ENCODE measurements at places on chromosomes 7 and 10.

DNA sequence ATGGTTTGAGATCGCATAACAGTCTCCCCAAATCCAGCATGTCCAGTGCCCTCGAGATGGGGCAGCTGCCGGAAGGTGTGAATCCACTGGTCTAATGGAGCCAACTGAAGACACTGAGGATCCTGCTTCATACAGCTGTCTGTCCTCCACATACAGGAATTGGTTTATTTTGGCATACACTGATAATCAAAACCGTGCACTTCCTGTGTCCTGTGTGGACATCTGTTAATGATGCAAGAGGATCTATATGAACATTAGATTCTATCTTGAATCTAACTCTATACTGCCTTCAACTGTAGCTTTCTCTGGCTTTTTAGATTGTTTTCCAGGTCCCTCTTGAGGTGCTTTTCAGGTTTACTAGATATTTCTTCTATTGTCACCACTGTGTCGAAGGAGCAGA lies 3.0 kb upstream of the JAZF1 start:
- no peak for DNase-seq

GRCh38 chr7:117041007-117041406 lies 87.7 kb downstream of the ST7 start:
- DNase-seq: no peak

DNA sequence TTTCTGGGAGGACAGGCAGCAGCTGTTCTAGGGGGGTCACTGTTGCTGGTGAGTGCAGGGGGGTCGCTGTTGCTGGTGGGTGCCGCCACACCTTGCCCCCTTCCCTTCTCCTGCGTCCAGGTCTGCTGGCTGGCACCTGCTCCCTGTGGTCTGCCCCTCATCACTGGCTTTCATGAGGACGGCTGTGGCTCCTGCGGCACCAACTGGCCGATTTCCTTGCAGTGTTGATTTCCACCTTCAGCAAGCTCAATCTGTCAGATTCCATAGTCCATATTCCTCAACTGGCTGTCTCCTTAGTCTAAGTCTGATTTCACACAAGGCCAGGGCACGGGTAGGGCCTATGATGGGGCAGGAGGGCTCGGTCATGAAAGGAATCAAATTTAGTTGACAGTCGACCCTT lies 23.4 kb upstream of the GRB10 start:
- no peak for DNase-seq

- DNase-seq: no peak
These were observed 631 bp downstream of the OTUD1 start for GRCh38 chr10:23439452-23439960.

DNA sequence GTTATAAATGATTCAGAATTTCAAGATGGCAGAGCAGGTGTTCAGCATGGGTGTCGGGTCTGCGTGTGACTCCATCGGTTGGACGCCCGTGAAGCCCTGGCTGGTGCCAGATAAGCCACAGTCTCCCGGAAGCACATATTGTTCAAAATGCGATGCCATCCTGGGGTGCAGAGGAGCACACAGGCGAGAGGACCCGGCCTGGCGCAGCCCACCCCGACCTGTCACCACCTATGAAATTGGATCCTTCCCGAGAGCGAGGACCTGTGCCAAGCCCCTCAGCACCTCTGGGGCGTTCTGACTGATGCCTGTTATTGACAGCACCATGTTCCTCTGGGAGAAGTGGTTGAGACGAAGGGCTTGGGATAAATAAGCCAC lies 110.1 kb downstream of the ACTR3B start:
- no peak for DNase-seq

- DNase-seq: no peak
These were observed 166.7 kb downstream of the NRF1 start for GRCh38 chr7:129777993-129778769.

DNA sequence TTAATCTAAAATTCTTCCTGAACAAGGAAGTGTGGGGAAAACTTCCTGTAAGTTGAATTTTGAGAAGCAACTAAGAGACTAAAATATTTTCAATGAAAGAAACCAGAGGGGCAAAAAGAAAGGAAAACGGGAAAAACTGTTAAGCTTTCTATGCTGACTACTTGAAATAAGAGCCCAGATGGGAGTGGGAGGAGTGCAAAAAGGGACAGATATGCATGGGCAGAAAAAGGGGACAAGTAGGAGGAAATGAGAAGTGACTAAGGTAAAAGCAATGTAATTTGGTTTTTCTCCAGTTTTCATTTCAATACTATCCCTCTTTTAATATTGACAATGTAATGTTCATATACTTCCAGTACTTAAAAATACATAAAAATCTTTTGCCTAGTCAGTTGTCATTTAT lies 11.1 kb downstream of the OGA start:
- no peak for DNase-seq

- DNase-seq: no peak
These were observed 36.4 kb downstream of the ZRANB1 start for GRCh38 chr10:124978376-124978725.

GRCh38 chr10:48307711-48308018 lies 1.2 kb downstream of the MAPK8 start:
- no peak for DNase-seq

GRCh38 chr7:32539919-32540531 lies 44.7 kb downstream of the AVL9 start:
- no peak for DNase-seq

DNA sequence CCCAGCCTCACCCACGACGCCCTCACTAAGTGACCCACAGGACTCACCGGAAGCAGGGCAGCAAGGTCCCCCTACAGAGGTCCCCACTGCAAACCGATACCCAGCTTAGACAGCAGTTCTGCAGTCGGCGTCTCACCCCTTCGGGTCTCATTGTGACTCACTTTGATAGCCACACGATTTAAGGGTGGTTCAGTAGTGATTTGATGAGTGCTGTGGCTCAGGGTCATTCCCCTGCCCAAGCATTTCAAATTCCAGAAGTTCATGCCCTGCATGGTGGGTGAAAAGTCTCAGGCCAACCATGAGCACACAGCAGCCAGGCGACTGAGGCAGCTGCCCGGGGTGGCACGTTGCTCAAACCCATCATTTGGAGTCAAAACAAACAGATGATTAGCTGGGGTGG lies 93.2 kb downstream of the EGFR start:
- DNase-seq: no peak

DNA sequence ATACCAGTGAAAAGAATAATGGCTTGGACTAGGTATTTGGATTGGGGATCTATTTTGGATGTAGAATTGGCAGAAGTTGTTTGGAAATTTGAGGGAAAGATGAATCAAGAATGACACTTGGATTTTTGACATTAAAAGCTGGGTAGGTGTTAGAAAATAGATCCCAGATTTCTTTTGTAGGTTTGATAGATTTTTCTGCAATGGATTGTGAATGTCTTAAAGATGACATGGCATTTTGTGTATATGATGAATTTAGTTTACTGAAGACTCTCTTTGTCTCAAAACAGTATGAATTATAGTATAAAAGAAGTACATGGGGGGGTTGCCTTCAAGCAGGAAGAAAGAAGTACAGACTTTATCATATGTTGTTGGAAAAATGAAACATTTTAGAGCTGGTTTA lies 75.8 kb downstream of the MPLKIP start:
- DNase-seq: no peak

DNA sequence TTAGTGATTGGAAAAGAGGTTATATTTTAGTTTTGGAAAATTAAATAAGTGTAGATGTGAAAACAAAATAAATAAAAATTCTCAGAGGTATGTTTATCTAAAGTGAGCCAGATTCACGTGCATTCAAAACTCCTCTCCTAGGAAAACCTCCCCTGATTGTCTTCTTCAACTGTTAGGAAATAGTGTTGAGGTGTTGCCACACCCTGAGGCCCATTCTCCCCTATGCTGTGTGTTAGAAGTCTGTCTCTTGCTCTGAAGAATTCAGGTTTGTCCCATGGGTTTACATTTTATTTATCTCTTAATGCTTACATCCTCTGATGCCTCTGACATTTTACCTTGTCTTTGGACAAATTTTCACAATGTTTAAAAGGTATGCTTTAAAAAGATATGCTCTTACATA lies 40.3 kb downstream of the PTPRE start:
- DNase-seq: no peak

GRCh38 chr10:15730341-15730740 lies 10.6 kb upstream of the ITGA8 start:
- DNase-seq: no peak

GRCh38 chr7:159034988-159035387 lies 109.7 kb downstream of the VIPR2 start:
- no peak for DNase-seq

- DNase-seq: no peak
These were observed 186.3 kb downstream of the CAMK1D start for GRCh38 chr10:12535656-12536055.

DNA sequence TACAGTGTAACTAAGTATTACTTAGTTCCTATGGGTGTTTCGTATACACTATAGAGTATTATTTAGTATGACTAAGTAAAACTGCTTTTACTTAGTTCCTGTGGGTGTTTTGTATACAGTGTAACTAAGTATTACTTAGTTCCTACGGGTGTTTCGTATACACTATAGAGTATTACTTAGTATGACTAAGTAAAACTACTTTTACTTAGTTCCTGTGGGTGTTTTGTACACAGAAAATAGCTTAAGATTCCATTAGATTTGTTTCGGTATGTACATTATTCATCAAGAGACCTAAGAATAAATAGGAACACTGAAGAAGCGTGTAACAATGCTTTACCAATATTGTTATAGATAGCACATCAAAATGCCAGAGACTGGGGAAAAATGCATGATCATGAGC lies 25.0 kb downstream of the IGF2BP3 start:
- DNase-seq: no peak

GRCh38 chr7:127858091-127858914 lies 172.9 kb downstream of the LRRC4 start:
- DNase-seq: no peak

GRCh38 chr7:2475678-2476015 lies 551 bp downstream of the GRIFIN start:
- no peak for DNase-seq

DNA sequence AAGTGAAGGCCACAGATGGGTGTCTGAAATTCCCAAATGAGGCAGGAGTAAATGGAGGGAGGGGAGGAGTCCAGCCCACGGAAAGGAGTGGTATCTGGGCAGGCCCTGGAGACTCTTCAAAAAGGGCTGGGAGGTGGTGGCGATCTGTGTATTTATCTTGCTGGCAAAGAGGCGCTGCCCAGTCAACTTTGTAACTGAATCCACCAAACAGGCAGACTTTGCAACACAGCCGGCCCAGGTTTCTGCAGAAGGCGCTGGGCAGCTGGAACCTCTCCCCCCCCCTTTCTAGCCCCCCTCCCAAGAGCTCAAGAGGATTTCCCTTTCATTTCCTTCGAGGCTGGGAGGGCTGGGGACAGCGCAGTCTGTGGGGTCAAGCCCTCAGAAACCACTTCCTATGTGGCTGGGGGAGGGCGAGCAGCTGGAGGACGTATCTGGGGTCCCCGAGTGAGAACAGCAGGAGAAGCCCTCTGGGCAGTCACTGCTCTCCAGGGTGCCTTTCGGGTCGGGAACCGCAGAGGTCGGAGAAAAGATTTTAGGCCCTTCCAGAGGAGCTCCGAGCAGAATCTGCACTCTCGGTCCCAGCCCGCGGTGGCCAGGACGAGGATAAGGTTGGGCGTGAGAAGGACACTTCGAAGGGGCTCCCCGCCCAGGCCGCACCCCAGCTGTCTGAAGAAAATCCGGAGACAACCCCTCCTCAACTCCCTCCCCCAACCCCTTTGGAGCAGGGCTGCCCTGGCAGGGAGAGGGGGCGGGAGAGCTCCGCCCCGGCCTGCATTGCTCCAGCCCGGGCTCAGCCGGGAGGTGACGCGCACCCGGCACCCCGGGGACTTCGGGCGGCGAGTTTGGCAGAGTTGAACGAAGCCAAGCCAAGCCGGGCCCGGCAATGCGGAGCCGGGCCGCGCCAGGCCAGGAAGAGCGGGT lies 965 bp downstream of the ZCCHC24 start:
- peak; percentile 81 for DNase-seq

- no peak for DNase-seq
These were observed 10.4 kb downstream of the HDAC9 start for GRCh38 chr7:18505870-18506460.

DNA sequence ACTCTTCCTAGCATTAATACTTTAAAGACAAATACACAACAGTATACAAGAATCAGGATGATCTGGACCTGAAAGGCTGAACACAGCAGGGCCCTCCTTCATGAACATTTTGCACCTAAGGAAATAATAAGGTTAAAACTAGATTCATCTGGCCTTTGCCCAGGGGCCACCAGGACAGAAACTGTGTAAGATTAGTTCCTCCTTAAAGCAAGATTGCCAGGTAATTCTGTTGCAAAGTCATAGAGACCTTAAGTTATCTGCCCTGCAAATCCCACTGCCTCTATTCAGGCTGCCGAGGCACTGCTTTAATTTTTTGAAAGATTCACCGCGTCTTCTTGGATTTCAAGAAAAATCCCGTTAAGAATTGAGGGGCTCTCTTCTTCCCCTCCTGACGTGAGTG lies 1.6 kb upstream of the KIAA1217 start:
- DNase-seq: no peak

DNA sequence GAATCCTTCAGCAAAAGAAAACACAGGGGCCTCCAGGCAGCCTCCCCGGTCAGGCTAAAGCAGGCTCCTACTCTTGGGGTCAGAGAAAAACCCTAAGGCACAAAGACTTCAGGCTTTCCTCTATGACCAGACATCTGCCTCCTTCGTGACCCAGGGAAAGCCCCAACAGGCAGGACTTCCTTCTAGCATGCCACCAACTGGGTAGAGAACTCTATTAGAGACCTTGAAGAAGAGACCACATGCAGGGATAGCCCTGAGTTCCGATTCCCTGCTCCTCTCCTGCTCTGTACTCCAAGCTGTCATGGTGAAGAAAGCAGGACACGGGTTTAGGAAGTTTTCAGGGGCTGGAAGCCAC lies 1.3 kb downstream of the TRPV6 start:
- no peak for DNase-seq

DNA sequence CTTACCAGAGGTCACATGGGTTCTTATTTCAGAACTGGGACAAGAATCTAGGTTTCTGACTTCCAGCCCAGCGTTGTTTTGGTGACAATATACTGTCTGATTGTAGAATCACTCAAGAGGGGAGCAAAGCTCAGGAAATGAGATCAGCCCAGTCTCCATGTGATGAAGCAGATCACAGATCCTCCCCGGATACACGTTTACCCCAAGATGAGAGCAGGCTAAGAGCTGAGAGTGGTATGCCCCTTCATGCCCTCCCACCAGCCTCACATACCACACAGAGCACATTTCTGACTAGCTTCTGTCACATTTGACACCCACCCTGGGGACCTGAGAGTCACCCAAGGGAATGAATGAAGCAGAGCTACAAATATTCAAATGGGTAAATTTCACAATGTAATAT lies 27.1 kb upstream of the PRKCQ start:
- no peak for DNase-seq

DNA sequence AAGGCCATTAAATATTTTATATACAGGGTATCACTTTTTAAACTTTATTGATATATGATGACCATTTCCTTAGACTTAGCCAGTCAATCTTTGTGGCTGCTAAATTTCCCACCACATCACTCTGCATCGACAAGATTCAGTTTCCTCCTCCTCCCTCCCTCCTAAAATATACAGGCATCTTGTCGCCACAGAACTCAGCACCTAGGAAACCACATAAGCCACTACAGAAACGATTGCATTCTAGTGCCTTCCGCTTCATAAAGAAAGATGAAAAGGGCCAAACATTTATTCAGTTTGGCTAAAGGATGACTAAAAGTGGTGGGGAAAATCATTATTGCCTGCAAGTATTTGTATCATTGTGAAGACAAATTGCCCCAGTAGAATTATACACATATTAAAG lies 30.7 kb downstream of the ERCC6 start:
- no peak for DNase-seq

Data from femur (tissue), 1 donor.